GM20000 (cell line): ENCODE measurements at places on chromosomes 5 and 9.

- no peak for DNase-seq
Measured at GRCh38 chr5:11906497-11906896, 2.3 kb upstream of the CTNND2 start.

DNA sequence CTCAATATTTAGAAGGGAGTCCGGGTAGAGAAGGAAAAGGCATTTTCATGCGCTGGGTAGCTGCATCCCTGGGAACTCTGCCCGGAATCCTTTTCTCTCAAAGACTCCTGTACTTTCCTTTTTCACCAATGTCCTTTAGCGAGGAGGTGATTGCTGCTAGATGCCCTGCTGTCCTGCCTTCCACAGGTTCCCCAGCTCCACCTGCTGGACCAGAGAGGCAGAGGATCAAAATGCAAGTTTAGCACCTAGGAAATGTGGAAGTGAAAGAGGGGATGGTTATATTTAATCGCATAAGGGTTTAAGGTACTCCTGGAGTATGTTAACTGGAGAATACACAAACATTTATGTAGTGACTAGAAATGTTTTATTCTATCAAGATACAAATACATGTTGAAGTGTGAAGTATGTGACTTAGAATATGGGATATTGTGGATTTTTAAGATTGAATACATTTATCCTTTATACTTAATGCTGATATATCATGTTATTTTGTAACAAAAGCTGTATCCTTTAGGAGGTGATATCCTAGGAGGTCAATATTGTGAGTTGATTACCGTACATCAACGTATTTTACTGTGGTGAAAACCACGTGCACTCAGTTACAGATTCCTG lies 145.7 kb downstream of the ARHGAP26 start:
- peak; percentile 37 for DNase-seq

DNA sequence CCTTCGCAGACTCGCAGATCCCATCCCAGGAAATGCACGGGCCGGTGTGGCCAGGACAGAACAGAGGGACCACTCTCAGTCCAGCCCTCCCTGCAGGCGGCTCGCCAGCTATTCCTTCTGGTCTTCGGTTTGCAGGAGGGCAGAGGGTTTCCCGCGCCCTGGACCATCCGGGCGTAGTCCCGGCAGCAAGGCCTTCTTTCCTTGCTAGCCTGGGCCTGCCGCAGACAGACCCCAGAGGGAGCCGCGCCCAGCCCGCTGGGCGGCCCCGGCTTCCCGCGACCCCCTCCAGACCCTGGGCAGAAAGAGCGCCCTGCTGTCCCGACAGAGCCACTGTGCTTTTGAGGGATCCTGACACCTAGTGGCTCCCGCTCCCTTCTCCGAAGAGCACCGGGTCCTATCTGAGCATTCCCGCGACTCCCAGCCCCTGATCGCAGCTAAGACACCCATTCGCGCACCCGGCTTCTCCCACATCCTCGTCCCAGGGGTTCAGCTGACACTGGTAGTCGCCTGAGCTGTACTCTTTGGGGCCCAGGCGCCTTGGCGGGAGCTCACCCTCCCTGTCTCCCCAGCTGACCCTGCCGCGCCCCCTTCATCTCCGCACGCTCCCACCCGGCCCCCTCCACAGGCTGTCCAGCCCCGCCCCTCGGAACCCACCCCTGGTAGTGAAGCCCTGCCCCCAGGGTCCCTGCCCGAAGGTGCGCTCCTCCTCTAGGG lies 1.1 kb downstream of the CFAP90 start:
- peak; percentile 37 for DNase-seq

DNA sequence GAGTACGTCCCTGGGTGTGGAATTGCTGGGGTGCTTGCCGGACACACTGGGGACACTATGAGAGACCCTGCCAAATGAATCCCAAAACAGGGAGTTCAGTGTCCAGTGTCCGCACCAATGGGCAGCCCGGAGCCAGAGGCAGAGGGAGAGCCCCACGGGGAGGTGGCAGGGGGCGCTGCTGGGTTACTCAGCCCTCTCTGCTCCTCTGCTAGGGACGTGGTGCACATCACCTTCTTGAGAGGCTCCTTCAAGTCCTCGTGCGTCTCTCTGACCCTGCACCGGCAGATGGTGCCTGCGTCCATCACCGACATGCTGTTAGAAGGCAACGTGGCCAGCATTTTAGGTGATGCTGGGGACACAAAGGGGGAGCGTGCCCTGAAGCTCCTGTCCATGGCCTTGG lies 20.8 kb downstream of the STKLD1 start:
- DNase-seq = no peak

DNA sequence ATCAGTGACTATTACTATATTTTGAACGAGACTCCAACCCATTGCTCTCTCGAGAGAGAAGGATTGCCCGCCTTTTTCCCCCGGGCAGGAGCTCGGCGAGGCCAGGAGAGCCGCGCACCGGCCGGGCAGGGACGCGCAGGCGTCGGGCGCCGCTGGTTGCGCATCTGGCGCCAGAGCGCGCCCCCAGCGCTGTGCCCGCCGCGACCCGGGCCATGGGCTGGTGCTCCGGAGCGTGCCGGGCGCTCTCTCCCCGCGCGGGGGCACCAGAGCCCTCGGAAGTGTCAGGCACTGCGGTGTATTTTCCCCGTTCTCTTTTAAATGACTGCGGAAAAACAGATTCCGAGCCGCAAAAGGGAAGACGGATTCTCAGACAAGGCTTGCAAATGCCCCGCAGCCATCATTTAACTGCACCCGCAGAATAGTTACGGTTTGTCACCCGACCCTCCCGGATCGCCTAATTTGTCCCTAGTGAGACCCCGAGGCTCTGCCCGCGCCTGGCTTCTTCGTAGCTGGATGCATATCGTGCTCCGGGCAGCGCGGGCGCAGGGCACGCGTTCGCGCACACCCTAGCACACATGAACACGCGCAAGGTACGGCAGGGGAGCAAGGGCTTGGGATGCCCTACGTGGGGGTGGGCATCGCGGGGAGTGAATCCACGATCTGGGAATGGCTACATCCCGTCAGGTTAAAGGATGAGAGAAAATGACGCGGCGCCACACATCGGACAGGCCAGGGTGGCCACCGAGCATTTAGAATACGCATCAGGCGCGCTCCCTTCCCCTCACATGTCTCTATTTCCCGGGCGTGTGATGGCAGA lies 1.1 kb upstream of the NTRK2 start:
- peak; percentile 77 for DNase-seq

DNA sequence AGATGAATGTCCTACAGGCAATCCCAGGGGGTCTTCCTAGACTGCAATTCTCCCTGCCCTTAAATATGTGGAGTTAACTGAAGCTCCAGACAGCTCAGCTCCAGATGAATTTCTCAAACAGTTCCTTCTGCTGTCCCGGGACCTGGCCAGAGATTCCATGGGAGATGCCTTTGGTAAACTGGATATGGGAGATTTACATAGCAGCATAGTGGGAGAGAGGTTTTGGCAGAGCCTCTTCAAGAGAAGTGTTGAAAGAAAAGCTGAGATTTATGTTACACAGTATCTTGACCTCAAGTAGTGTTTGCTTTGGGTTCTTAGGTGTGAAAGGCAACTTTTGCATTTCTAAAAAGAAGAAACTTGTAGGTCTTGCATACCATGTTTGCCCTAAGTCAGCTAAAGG lies 364.9 kb downstream of the ARRDC3 start:
- DNase-seq = no peak

DNA sequence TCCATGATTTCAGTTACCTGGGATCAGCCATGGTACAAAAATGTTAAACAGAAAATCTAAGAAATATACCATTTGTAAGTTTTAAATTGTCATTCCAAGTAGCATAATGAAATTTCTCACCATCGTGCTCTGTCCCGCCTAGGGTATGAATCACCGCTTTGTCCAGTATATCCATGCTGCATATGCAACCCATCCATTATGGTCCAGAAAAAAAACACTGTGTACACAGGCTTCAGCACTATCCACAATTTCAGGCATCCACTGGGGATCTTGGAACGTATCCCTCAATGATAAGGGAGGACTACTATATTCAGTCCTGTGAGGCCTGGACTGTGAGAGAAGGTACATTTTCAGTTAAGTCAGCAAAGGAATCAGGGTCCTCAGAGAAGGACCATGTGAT lies 37.6 kb upstream of the HNRNPA0 start:
- no peak for DNase-seq

DNA sequence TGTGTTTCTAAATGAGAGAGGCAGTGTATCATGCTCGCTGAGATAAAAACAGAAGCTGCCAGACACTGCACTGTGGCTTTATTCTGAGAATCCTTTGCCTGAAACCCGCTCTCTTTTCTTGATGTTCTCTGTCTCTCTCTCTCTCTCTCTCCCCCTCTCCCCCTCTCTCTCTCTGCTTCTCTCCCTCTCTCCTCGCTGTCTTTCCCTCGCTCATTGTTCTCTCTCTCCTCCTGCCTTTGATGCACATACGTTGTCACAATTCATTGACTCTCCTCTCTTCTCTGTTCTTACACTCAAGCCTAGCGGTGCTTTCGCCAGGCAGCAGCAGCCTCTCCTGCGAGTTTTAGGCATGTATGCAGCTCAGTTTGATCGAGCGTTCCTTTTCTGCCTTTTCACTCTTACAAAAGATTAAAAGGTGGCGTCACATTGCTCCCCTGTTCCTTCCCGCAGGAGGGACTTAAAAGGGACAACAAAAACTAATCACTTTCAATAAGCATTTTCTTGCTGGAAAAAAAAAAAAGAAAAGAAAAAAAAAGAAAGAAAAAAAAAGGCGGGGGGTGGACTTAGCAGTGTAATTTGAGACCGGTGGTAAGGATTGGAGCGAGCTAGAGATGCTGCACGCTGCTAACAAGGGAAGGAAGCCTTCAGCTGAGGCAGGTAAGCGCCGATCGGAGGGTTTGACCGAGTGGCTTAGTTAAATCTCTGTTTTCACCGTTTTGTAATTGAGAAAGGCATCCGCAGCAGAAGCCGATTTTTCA lies 717.9 kb upstream of the WWC1 start:
- DNase-seq = no peak

GRCh38 chr9:88362681-88363080 lies 25.6 kb upstream of the SPIN1 start:
- no peak for DNase-seq

DNA sequence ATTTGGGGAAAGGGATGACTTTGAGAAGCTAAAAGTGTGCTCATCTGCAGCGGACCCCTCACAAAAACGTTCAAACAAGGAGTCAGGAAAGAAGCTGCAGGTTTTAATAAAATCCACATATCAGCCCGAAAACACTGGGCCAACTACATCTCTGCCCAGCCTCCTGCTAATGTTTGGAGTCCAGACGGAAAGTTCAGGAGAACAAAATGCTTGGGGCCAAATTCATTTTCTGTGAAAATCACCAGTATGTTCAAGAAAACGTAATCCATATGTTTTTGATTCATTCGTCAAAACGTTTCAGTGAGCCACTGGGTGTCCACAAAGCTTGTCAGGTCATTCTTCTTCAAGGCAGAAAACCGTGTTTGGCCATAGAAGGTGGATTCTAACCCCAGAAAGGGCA lies 87.5 kb upstream of the GAS1 start:
- no peak for DNase-seq

DNA sequence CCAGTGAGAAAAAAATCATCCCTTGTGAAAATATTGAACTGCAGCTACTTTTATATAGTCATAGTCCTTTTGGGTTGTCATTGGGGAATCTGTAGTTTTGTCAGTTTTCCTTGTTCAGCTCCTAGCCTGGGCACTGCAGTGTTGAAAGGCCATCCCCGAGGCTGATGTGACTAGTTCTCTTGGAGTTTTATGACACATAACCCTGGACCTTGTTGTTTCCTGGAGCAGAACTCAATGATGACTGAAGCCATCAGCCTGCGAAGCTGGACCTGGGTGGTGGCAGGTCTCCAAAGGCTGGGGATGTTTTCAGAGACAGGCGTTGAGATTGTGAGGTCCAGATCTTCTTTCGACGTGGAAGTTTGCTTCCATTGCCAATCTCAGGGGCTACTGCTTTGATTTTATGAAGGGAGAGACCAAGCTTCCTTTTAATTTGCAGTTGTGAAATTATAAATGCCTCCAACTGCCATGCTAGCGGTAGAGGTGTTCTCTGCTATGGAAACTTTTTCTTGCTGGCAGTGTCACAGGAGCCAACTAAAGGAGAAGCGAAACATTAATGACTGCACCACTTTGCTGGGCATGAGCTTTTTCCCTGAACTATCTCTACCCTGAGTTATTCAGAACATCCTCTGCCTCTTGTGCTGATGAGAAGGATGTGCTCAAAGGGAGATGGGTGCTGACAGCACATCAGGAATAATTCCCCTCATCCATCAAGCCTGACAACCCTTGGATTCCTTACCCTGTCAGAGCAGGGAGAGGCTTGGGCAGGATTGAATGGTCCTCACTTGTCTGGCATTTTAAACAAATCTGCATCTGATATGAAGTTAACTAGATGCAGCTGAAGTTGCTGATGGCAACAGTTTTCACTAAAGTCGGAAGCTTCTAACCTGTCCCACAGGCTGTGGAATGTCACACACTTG lies 209.6 kb downstream of the MAST4 start:
- no peak for DNase-seq

DNA sequence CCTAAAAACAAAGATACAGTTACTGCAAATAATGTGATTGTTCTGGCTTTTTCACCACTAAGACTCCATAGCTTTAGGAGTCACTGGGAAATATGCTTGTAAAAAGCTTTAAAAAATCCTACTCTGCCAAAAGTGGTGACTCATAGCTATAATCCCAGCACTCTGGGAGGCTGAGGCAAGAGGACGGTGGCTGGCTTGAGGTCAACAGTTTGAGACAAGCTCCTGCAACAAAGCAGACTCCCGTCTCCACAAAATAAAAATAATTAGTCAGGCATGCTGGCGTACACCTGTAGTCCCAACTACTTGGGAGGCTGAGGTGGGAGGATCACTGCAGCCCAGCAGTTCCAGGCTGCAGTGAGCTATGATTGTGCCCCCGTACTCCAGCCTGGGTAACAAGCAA lies 406.4 kb downstream of the HTR1A start:
- DNase-seq = no peak

GRCh38 chr9:22332202-22332601 lies 114.4 kb upstream of the DMRTA1 start:
- DNase-seq = no peak

GRCh38 chr9:6931913-6932312 lies 174.1 kb downstream of the KDM4C start:
- DNase-seq = no peak

GRCh38 chr9:131465401-131465800 lies 37.3 kb upstream of the POMT1 start:
- no peak for DNase-seq

DNA sequence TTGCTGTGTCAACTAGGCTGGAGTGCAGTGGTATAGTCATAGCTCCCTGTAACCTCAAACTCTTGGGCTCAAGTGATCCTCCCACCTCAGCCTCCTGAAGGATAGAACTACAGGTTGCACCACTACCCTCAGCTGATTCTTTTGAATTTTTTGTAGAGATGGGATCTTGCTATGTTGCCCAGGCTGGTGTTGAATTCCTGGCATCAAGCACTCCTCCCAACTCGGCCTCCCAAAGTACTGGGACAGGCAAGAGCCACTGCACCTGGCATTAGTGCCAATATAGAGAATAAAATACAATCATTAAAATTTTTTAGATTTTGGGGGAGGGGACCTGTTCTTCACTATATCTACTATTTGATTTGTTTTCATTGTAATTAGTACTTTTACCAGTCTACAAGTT lies 15.4 kb downstream of the PPIP5K2 start:
- no peak for DNase-seq

- no peak for DNase-seq
Measured at GRCh38 chr5:132132138-132132537, 58.5 kb downstream of the CSF2 start.
